Activated CD8-positive, alpha-beta memory T cell treated with anti-CD3 and anti-CD28 coated beads, Interleukin-2, amount 50 U/mL, for 4 hours (primary cell): ENCODE measurements at places on chromosomes 3 and 15.

DNA sequence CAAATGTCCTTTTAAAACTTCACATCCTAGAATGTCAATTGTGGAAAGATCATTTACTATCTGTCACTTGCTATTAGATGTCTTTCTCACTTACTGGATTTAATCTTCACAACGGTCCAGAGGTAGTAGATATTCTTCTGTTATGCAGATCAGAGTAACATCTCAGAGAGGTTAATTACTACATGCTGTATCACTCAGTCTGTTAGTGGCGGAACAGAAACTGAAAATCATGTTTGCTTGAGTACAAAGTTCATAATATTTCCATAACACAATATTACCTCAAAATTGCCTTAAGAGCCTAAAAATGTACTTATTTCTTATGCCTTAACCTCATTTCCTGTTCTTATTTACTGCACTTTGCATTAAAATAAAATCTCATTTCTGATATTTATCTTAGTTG lies 28.6 kb upstream of the GPR149 start:
- DNase-seq = no peak

DNA sequence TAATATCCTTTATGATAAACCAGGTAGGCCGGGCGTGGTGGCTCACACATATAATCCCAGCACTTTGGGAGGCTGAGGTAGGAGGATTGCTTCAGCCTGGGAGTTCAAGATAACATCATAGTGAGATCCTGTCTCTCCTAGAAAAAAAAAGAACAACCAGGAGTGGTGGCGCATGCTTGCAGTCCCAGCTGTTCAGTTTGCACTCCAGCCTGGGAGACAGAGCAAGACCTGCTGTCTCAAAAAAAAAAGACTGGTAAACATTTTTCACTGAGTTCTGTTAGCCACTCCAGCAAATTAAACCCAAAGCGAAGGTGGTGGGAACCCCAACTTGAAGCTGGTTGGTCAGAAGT lies 9.6 kb upstream of the IRAK2 start:
- no peak for DNase-seq

GRCh38 chr15:92043283-92043682 lies 189.8 kb downstream of the SLCO3A1 start:
- no peak for DNase-seq

GRCh38 chr3:172669021-172669420 lies 41.8 kb downstream of the NCEH1 start:
- no peak for DNase-seq

- peak; percentile 63 for DNase-seq
Observed at GRCh38 chr3:50154840-50155490, at the start of gene SEMA3F. Gene SEMA3F (plus strand): TSS chr3:50155324. CDS start chr3:50159623, 4,299 bp downstream.

GRCh38 chr3:26579116-26579515 lies 43.5 kb upstream of the LRRC3B start:
- DNase-seq = no peak

DNA sequence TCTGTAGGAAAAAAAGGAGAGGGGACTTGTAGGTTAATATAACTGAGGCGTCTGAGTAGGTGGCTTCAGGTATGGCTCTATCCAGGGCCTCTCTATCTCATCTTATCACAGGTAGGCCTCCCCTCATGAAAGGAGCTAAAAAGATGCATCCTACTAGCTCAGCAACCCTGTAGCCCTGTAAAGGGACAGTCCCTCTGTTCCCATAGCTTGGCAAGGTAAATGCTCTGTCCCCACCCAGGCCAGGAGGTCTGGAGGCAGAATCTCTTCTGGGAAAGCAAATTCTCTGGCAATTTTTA lies 135.2 kb downstream of the CHSY1 start:
- DNase-seq = no peak

DNA sequence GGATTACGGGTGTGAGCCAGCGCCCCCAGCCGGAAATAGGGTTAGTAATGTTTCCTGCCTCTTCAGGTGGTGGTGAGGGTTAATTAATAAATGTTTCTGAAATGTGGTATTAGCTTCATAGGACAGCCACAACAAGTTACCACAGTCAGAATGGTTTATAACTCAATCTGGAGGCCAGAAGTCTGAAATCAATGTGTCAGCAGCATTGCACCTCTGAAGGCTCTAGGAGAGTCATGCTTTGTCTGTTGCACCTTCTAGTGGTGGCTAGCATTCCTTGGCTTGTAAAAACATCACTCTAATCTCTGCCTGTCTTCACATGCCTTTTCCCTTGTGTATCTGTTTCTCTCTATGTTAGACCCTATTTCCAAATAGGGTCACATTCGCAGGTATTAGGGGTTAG lies 7.8 kb upstream of the RPSA start:
- DNase-seq = no peak

- peak; percentile 42 for DNase-seq
Observed at GRCh38 chr3:12891985-12892839, 50.8 kb upstream of the RPL32 start.

DNA sequence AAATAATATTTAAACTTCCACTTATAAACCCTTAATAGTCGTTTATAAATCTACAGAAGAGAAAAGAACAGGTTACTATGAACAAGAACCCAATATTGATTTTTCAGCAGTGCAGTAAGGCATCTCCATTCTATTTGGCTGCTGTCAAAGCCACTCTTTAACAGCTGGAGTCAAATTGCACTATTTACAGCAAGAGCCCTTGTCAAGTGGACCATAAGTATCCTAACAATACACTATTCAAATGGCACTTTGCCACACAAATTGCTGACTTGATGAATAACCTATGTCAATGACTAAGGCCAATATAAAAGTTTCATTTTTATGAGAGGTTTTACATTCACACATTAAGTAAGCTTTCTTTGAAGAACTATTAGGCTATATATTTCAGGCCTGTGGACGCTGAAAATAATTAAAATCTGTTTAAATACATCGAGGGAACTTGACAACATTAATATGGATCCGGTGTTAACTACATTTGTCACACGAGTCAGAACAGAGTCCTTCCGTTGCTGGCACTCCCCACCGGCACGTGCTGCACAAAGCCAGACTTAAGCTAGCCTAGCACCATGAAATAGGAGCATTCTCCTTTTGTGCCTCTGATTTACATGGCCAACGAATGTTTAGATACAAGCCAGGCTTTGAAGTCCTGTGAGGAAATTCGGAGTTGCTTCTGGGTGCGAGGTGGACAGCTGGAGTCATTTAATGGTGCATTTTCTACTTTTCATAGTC lies 100.5 kb downstream of the WDR72 start:
- no peak for DNase-seq

DNA sequence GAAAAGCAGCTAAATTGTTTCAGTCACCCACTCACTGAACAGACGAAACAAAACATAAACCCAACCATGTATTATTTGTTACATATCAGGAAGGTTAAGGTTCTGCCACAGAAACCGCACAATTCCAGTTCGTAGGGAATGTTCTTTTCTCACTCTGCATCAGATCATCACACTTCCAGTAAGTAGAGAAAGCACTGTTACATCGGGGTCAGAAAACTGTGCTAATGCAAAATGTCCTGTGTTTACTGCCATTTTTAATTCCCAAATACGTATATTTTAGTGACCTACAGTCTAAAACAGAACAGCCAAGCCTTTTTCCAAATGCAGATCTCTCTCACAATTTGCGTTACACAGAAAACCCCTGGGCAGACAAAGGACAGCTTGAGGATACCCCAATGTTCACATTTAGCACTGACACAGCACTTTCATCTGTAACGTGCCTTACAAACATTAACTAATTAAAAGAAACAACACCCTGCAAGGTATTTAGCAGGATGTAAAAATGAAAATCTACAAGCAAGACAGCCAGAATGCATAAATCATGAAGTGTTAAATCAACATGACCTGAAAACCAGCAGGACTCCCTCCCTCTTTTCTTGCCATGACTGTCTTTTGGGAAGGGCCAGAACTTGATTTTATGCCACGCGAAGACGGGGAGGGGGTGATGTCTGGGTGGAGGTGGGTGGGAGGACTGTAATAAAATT lies 34.8 kb upstream of the SKIL start:
- DNase-seq = no peak

GRCh38 chr3:158685159-158685558 lies 12.7 kb upstream of the LXN start:
- no peak for DNase-seq
